ENCODE measurements at places on chromosomes 11 and 22. TPM values are rescaled to one million over a fixed set of nuclear protein-coding genes. Genes with fewer than 3 reads are reported as not detected.

DNA sequence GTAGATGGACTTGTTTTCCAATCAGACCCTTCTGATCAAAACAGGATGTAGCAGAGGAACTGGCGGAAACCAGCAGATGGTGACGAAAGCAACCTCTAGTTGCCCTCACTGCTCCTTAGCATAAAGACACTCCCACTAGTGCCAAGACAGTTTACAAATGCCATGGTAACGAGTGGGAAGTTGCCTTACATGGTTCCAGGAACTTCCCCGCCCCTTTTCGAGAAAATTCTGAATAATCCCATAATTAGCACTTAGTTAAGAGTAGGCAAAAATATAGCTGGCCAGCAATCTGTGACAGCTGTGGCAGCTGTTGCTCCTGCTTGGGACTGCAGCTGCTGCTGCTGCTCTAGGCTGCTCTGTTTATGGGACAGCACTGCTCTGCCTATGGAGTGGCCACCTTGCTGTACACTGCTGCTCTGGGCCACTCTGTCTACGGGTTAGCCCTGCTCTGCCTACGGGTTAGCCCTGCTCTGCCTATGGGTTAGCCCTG is 33.4 kb upstream of the SORL1 start:
- peaks cover 5% of the 10 kb centered on the region for H3K4me1 ChIP-seq
- H3K4me3 ChIP-seq: no peak overlapping the region
- no peak overlapping the region for H3K27ac ChIP-seq
- DNase-seq: no peak
- no peaks in the 10 kb centered on the region for H3K36me3 ChIP-seq

GRCh38 chr11:112455791-112456190 is 195.1 kb upstream of the PLET1 start:
- no peak for DNase-seq
- no peak overlapping the region for H3K4me3 ChIP-seq
- H3K27ac ChIP-seq: no peak overlapping the region
- H3K4me1 ChIP-seq: no peaks in the 10 kb centered on the region
- no peaks in the 10 kb centered on the region for H3K36me3 ChIP-seq

The SAA1 gene
- total RNA-seq: not detected

DNA sequence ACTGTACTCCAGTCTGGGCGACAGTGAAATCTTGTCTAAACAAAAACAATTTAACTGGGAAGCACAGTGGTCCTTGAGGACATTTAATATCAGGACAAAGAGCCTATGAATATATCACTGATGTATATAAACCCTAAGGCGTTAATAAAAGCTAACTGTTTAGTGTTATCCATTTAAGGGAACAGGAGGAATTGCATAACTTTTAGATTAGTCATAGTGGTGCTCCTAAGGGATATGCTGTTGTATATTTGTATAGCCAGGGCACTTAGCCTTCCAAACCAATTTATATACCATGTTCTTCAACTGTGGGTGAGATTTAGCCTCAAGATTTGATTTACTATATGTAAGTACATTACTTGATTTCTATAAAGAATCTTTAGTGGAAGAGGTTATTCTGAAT is 3.0 kb upstream of the CHEK1 start:
- no peak for DNase-seq
- peak overlapping the region; percentile 26 for H3K4me3 ChIP-seq
- H3K36me3 ChIP-seq: peaks cover 7% of the 10 kb centered on the region
- H3K27ac ChIP-seq: no peak overlapping the region
- peaks cover 15% of the 10 kb centered on the region for H3K4me1 ChIP-seq
- peaks cover 2% of the 10 kb centered on the region for H3K27me3 ChIP-seq

DNA sequence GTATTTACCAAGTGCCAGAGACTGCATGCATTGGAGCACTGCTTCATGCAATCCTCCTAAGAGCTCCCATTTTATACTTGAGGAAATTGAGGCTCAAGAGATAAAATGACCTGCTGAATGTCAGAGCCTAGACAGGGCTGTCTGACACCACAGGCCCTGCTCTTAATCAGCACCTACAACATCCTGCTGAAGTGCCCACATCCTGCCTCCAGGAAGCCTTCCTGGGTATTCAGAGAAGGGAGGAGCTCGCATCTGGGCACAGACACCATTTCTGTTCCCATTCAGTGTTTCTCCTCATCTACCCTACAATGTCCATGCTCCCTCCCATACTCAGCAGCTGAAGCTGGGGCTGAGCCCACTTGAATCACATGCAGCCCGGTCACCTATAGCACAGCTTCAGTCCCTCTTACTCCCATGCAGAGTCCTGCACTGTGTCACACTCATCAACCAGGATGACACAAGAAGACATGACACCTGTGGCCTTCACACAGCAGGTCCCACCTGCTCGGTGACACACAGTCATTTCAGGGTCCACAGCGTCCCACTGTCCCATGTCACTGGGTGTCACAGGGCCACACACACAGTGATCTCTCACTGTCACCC is 53.1 kb downstream of the PDE2A start:
- H3K27me3 ChIP-seq: peaks cover 18% of the 10 kb centered on the region
- no peak for DNase-seq
- H3K4me3 ChIP-seq: no peak overlapping the region
- peaks cover 18% of the 10 kb centered on the region for H3K4me1 ChIP-seq

The TSPAN32 gene
- not detected for total RNA-seq

DNA sequence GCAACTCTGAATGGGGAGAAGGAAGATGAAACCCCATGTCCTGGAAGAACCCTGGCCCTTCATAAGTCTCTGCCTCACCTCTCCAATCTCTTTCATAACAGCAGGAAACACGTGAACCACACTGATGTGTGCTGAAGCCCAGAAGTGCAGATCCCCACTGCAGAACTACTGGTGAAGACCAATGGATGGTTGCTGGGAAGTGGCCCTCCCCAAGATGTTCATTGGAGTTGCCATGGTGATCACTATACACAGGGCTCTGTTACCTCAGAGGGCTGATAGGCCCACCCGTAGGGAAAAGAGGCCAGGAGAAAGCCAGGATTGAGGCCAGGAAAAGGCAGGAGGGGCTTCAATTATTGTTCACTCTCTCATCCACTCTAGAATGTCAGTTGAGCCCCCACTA is 11.6 kb downstream of the TST start:
- H3K4me1 ChIP-seq: peaks cover 7% of the 10 kb centered on the region
- H3K36me3 ChIP-seq: no peaks in the 10 kb centered on the region
- no peak overlapping the region for H3K27ac ChIP-seq
- no peak overlapping the region for H3K4me3 ChIP-seq
- H3K27me3 ChIP-seq: no peaks in the 10 kb centered on the region
- DNase-seq: no peak

Measured in neural crest cell (in vitro differentiated cells).